Fibroblast of skin of back (primary cell): ENCODE measurements at places on chromosomes 12 and 14.

DNA sequence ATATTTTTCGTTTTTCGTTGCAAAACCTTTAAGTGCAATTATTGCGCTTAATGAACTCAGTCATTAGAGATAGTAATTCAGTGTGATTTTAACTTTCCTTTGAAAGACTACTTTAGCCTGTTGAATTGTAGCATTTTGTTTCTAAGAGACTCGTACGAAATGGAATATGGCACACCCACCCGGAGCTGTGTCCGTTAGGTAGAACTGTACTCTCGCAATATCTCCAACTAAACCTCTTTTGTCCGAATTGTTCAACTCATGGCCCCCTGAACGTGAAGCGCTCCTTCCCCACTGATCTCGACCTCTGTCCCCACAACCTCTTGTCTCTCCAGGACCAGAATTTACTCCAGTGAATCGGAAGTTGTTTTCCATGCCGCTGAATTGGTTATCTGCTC lies 800 bp downstream of the PCNX4 start:
- peak; percentile 45 for DNase-seq

DNA sequence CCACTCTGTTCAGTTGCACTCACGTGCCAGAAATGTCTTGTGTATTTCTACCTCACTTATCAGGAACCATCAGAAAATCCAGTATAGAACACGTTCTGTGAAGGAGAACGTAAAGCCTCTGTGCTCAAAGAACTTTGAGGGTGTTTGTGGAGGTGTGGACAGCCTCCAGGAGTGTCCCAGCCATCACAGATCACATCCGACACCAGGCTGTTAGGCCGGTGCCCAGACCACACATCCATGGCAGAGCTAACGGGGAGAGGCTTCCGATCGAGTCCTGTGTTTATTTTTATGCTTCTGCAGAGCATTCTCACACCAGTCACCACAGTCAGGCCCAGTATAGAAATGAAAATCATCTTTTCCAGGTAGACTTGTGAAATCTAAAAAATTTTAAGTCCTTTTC lies 53.6 kb downstream of the TPCN1 start:
- no peak for DNase-seq

GRCh38 chr12:45615268-45615667 lies 114.2 kb upstream of the ARID2 start:
- peak; percentile 82 for DNase-seq

GRCh38 chr12:22064968-22065367 lies 18.9 kb downstream of the CMAS start:
- no peak for DNase-seq

- DNase-seq: no peak
Observed at GRCh38 chr14:90580377-90581335, 183.8 kb downstream of the CALM1 start.

DNA sequence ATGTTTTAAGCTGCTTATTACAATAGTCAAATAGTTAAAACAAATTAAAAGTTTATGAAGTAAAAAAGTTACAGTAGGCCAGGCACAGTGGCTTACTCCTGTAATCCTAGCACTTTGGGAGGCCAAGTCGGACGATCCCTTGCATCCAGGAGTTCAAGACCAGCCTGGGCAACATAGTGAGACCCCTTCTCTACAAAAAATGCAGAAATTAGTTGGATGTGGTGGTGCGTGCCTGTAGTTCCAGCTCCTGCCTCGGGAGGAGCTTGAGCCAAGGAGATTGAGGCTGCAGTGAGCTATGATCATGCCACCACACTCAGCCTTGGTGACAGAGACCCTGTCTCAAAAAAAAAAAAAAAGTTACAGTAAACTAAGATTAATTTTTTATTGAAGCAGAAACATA lies 142.6 kb downstream of the MIPOL1 start:
- no peak for DNase-seq

DNA sequence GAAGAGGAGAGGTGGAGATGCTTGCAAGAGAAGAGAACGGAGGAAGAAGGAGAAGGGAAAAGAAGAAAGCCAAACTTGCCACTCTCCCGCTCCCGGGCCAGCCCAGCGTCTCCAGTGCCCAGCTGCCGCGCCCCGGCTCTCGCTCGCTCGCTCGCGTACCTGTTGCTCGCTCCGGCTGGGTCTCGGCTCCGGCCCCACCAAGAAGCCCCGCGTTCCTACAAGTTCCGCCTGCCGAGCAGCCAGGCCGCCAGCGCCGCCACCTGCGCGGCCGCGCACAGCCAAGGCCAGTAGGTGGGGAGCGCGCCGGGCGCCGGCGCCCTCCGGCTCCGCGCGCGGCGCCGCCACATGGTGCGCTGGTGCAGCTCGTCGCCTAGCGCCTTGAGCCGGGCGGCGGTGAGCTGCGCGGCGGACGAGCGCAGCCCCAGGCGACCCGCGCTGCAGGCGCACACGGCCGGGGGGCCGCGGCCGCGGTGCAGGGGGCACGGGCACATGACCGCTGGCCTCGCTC lies 370 bp downstream of the HRK start:
- peak; percentile 49 for DNase-seq

- peak; percentile 22 for DNase-seq
Observed at GRCh38 chr12:28500373-28501024, 310.2 kb downstream of the CCDC91 start.
